ENCODE measurements at places on chromosomes 5 and 9.
A peak's percentile ranks its signal among the peaks of the same experiment; 100 is the strongest.

DNA sequence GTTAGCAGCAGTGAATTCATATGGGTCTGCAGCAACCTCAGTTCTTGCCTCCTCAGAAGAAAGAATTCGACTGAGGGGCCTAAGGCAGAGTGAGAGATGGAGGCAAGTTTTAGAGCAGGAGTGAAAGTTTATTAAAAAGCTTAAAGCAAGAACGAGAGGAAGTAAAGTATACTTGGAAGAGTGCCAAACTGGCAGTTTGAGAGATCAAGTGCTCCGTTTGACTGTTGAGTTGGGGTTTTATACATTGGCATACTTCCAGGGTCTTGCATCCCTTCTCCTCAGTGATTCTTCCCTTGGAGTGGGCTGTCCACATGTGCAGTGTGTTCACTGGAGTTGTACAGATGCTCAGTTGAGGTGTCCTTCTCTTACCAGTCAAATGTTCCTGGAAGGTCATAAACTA is 203.6 kb downstream of the SPATA31D1 start:
- DNase-seq = no peak

GRCh38 chr5:138722544-138723177 is 30.6 kb upstream of the CTNNA1 start:
- DNase-seq = no peak

DNA sequence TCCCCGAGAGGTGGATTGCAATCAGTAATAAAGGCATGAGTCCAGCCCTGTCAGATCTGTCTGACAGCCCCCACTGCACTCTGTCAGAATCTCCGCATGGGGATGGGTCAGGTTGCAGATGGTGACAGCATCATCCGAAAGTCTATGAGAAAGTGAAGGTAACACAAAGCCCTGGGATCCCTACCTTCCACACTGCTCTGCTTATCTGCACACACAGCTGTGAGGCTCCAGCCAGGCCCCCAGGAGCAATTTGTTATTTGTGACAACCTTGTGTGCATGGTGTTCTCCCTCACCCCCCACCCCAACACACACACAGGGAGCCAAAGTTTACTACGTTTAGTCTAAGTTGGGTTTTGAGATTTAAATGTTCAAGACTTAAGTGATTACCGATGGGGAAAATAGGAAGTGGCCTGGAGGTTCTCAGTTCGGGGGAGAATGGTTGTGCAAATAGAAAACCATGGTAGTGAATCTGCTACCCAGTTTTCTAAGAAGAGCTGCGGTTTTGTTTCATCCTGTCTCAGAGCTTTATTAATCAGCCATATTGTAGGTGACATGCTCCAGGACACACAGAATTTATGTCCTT is 92.7 kb downstream of the SV2C start:
- no peak for DNase-seq

DNA sequence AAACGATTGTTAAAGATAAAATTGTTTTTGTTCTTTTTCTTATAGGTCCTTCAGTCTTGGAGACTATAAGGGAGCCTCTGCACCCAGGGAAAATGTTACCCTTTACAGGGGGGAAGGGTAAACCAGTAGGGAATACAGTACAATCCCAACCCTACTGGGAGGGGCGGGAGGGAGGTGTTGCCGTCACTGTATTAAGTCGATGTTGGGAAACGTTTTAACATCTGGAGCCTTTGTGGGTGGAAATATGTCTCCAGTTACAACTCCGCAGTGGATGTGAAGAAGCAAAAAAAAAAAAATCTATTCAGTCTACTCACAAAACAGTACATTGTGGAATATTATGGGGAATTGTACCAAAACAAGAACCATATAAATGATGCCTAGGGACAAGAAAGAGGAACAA is 47.2 kb upstream of the FCHO2 start:
- no peak for DNase-seq

DNA sequence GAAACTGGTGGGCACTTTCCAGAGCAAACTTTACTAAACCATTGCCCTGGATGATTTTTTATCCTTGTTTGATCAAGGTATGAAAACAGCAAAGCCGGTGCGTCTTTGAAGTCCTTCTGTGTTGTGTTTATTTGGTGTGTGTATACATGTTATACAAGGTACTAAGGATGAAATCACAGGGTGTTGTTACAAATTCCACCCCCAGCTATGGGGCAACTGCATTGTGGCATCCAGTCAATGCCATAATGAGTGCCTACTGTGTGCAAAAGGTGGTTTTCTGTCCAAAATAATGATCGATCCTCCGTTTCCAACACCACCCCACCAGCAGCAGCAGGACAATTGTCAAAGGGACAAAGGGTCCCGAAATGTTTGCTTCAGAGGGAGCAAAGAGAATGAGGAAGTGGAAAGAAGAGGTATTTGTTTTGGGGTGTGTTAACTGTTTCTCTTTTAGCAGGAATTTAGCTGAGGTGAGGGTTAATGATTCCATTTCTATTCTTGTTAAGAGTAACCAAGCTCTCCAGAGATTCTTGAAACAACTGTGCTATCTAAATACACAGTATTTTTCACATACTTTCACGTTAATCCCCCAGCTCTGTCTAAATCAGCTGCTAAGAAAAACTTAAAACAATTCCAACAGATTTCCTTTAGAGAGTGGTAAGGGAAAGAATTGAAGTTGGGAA is 568.7 kb upstream of the KLF4 start:
- DNase-seq = no peak

- no peak for DNase-seq
These were observed 62.8 kb downstream of the GNA14 start for GRCh38 chr9:77585335-77585786.

- DNase-seq = no peak
These were observed 53.3 kb upstream of the SPATA31D4 start for GRCh38 chr9:81874931-81875330.

DNA sequence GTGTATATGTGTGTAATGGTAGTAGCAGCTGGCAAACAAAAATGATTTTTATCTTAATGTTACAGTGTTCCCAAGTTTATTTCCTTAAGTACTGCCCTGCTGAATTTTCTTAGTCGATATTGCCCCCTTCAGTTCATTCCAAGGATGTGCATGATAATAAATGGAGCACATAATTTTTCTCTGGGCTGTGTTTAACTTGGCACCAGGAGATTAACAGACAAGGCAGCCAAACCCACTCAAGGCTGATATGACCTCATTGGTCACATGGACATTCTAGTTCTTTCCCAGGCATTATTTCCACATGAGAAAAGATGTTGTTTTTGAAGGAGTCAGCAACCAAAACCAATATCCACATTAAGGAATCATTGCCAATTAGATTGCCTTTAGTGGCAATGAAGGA is 61.8 kb downstream of the COX7C start:
- no peak for DNase-seq

GRCh38 chr9:93671020-93671338 is 94.6 kb downstream of the PHF2 start:
- no peak for DNase-seq

DNA sequence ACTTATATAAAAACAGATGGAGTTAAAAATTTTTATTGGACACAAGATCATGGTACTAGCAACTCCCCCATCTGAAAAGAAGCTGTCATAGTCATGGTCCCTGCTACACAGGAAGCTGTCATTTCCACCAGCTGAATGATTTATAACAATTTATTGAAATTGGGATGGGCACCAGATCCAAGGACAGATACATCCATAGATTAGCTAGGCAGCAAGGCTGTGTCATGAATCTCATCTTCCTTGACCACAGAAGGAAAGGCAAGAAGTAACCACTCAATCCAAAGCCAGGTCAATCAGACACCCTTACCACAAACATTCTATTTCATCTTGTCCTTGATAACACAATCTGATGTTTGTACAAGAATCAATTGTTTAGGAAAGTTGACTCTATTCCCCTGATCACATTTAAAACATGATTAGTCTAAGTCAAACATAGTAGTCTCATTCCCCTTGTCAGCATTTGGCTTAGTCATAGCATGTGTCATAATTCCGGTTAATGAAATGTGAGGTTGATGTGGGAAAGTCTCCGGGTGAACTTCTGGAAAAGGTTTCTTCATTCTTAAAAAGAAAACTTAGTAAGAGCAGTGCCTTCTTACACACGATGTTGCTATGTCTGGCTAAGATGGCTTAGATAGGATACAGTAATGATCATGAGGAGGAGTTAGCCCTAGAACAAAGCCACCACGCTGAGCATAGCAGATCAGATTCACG is 462.6 kb upstream of the PAPPA start:
- no peak for DNase-seq

GRCh38 chr5:135191084-135191826 is 157.2 kb upstream of the PITX1 start:
- peak; percentile 27 for DNase-seq

GRCh38 chr9:20236676-20237075 is 385.6 kb downstream of the MLLT3 start:
- no peak for DNase-seq

DNA sequence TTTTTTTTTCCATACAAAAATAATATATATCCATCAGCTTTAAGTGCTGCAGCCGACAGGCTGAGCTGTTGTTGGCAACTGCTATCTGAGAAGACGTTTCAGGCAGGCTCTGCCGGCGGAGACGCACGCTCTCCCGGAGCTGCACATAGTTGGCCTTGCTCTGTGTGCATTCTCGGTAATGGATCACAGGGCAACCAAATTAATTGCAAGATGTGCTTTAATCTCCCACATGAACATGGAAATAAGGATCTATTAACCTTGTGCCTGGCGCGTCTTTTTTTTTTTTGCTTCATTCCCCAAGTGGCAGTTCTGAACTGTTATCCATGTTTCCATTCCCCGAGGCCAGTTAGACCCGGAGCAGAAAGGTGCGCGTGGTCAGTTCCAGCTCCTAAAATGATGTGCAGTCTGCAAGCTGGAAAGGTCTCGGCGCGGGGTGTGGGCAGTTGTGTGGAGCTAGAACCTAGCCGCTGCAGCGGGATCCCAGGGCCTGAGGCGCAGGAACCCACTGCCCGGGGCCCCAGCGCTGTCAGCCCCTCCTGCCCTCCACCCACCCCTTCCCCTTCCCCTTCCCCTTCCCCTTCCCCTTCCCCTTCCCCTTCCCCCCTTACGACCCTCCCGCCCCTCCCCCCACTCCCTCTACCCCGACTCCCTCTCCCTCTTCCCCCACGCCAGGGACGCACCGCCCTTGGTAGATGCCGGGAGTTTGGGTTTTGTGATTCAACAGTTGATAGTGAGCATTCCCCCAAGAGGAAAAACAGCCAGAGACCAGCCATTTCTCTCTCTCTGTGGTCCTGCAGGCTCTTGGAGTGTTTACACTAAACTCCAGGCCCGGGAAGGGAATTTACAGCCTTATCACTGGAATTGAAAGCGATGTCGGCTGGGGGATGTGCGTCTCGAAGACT is 137.8 kb downstream of the CEP120 start:
- DNase-seq = no peak

- DNase-seq = no peak
These were observed 160.7 kb upstream of the DAPK1 start for GRCh38 chr9:87336914-87337333.

GRCh38 chr9:112112519-112112918 is 62.6 kb downstream of the SUSD1 start:
- DNase-seq = no peak

GRCh38 chr9:12657998-12658397 is 35.2 kb upstream of the TYRP1 start:
- DNase-seq = no peak

GRCh38 chr9:91006046-91006445 is 204.4 kb downstream of the SYK start:
- DNase-seq = no peak

DNA sequence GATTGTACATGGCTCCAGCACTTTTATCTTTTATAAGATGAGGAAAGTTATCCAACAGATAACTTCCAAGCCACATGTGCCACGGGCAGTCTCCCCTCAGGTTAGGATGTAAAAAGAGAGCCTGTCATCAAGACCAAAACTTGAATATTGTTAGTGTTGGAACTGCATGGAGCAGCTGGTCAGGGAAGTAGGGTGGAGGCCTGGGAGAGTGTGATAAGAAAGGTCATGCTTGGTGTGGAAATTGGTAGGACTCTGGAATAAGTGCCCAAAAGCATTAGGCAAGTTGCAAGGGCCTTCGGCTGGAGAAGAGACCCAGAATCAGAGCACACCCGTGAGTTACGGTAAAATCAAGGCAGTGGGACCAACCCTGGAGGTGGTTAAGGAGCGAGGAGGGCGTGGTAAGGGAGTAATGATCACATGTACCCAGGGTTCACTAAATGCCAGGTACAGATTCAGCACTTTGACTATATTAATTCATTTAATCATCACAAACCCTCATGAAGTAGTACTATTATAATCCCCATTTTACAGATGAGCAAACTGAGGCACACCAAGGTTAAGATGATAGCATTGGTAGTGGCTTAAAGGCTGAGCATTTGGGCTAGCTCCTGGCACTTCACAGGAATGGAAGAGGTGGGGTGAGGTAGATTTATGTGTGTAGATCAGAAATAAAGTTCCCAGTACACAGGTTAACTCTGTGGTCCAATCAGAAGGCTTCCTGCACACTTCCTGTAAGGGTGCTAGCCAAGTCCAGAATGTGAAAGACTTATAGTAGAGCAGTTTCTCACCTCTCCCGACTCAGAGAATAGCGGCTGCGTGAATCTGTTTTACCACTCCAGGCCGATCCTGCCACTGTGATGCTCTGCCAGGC is 96.5 kb upstream of the ZNF608 start:
- DNase-seq = no peak

GRCh38 chr5:2451100-2451499 is 300.4 kb downstream of the IRX2 start:
- DNase-seq = no peak

- DNase-seq = no peak
These were observed 256.0 kb downstream of the DOCK8 start for GRCh38 chr9:470552-471194.

GRCh38 chr9:14881006-14881405 is 29.2 kb downstream of the FREM1 start:
- no peak for DNase-seq

DNA sequence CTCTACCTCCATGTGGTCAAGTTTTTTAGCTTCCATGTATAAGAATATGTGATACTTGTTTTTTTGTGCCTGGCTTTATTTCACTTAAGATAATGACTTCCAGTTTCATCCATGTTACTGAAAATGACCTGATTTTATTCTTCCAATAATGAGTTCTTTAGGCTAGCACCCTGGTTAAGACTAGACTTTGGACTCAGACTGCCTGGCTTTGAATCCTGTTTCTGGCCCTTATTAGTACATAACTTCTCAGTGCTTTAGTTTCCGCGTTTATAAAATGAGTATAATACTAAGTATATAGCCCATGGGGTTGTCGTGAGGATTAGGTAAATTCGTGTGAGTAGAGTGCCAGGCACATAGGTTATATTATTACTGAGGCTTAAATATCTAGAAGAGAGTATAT is 18.5 kb downstream of the KIAA1958 start:
- DNase-seq = no peak

GRCh38 chr5:56060276-56061110 is 65.7 kb upstream of the IL6ST start:
- DNase-seq = no peak

DNA sequence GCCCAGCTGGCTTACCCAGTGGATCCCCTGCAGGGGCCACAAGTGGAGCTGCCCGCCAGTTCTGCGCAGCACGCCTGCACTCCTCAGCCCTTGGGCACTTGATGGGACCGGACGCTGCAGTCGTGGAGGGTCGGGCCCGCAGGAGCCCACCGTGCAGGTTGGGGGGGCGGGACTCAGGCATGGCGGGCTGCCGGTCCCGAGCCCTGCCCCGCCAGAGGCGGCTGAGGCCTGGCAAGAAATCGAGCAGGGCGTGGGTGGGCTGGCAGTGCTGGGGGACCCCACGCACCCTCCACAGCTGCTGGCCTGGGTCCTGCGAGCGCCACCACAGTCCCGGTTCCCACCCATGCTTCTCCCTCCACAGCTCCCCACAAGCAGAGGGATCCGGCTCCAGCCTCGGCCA is 19.2 kb upstream of the BTNL3 start:
- no peak for DNase-seq

All from stimulated activated CD4-positive, alpha-beta T cell treated with anti-CD3 and anti-CD28 coated beads, Interleukin-1b, Interleukin-23, amount 100 ng/mL, for 24 hours (primary cell).